T-helper 9 cell (primary cell): ENCODE measurements at places on chromosomes 11 and 22.

- DNase-seq, result no peak
Observed at GRCh38 chr11:106286881-106287504, 209.5 kb downstream of the AASDHPPT start.

- DNase-seq, result peak; percentile 78
Observed at GRCh38 chr22:50526108-50526833, 873 bp upstream of the SCO2 start.

DNA sequence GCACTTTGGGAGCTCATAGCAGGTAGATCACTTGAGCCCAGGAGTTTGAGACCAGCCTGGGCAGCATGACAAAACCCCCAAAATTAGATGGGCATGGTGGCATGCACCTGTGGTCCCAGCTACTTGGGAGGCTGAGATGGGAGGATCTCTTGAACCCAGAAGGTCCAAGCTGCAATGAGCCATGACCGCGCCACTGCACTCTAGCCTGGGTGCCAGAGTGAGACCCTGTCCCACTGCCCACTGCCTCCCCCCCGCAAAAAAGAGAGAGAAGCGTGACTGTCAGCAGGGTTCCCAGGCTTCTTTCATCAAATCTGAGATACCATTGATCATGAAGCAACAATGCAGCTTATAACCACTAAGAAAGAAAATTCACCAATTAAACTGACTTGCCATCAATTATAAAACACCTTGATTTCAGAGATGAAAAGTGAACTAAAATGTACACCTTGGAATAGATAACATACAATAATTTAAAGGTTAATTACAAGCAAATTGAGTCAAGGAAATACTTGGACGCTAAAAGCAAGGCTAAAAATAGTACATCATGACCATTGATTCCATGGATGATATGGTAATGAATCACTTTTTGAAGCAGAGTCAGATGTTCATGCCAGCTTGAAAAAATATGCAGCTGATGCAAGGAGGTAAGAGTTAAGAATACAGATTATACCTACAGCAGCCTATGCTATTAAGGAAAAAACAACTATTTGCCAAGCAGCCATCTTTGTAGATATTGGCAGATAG, 90.8 kb upstream of the ALKBH3 start:
- no peak for DNase-seq

GRCh38 chr22:48670731-48671130, 1156.9 kb downstream of the BRD1 start:
- DNase-seq, result no peak

- no peak for DNase-seq
Observed at GRCh38 chr11:19508165-19508564, 204.5 kb upstream of the NAV2 start.

DNA sequence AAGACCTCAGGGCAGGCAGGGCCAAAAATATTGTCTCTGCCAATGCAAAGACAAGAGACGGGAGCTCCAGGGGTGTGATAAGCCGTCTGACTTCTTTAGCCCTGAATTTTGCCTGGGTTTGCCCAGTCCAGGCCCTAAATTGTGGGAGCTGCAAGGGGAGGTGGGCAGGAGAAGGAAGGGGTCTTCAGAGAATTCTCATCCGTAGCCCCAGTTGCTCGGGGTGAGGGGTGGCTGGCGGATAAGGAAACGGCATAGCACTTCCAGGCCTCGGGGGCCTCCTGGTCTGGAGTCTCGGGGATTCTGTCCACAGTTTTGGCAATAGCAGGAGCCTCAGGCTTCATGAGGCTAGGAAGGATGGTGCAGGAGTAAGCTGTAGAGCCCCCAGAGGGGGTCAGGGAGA, 7.4 kb downstream of the CD5 start:
- no peak for DNase-seq
